ENCODE measurements at places on chromosomes 7 and 10.

DNA sequence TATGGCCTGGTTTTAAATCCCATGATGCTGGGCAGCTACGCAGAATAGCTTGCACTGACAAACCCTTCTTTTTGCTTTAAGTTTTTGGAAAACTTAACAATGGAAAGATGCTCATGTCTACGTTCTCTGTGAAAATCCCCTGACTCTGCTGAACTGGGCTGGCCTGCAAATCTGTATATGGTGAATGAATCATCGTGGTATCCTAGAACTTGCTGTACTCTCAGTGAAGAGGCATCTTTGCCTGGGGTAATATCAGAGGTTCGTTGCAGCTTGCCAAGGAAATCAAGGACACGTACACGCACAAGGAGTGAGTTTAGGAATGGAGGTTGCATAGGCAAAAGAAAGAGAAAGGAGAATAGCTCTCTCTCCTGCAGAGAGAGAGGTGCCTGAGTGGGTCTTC, 382.0 kb upstream of the ADARB2 start:
- DNase-seq, result no peak

DNA sequence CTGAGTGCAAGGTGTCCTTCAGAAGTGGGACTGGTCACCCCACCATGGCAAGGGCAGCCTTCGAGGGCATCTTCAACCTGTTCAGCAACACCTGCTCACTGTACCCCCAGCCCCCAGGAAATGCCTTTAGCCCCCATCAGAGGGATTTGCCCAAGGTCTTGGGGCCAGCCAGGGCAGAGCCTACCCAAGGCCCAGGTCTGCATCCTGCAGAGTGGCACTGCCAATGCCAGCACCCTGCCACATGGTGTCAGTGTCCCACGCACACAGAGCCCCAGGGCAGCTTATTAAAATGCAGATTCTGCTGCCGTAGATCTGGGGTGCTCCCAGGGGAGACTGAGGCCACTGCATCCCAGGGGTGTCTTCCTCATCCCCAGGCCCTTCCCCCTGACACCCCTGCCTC, 106.2 kb upstream of the KCTD7 start:
- no peak for DNase-seq

DNA sequence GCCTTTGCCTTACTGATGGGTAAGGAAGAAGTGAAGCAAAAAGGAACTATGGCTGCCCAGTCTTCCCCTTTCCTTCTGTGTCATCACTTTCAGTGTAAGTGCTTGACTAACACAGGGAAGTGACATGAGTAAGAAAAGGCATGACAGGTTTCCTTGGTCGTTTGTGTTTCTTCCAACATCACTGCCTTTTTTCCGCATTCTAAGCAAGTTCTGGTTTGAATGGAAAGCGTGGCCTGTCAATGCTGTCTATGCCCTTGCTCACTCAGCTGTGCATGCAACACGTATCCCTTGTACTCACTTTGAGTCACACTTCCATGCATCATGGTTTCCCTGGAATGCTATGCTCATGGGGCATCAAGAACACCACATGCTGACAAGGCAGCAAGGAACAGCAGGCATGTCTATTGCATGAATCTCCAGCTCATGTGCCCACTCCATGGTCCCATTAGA, 111.8 kb downstream of the OAT start:
- no peak for DNase-seq

GRCh38 chr7:33673029-33673700, 232.2 kb upstream of the BMPER start:
- DNase-seq, result no peak

DNA sequence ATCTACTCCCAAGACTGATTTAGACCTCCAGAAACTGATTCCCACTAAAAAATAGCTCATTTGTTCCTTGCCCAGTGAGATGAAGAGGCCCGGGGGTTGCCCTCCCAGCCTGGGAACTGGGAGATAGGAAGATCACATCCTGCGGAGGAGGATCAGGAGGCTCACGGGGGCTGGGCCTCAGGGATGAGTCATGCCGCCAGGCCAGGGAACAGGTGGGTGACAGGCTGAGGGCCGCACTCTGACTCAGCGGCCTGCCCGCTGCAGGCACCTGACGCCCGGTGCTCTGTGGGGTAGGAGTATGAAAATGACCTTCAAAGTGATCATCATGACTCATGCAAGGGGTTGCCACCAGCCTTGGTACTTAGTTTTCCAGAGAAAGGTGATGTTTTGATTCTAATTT, 104.5 kb upstream of the ZPBP start:
- no peak for DNase-seq

GRCh38 chr10:49179699-49180443, 8.3 kb downstream of the TMEM273 start:
- DNase-seq, result no peak

DNA sequence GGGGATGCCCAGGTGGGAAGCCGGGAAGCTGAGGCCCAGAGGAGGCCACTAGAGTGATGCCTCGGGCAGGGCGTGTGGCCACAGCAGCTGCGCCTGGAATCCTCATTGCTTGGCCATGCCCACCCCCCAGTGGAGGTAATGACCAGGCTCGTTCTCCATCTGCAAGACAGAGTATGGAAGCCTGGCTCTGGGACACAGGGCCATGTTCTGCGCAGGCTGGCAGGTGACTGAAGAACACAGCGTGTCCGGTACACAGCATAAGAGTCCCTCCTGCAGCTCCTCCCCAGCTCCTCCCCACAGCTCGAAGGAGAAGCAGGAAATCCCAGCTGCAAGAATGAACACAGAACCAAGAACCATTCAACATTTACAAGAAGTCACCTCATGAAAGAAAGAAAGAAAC, 64.8 kb downstream of the SMURF1 start:
- DNase-seq, result no peak

GRCh38 chr7:93890464-93891068, at the start of gene TFPI2:
TFPI2 (minus strand) TSS chr7:93890753; CDS start chr7:93890678, 75 bp downstream.
- peak; percentile 41 for DNase-seq

DNA sequence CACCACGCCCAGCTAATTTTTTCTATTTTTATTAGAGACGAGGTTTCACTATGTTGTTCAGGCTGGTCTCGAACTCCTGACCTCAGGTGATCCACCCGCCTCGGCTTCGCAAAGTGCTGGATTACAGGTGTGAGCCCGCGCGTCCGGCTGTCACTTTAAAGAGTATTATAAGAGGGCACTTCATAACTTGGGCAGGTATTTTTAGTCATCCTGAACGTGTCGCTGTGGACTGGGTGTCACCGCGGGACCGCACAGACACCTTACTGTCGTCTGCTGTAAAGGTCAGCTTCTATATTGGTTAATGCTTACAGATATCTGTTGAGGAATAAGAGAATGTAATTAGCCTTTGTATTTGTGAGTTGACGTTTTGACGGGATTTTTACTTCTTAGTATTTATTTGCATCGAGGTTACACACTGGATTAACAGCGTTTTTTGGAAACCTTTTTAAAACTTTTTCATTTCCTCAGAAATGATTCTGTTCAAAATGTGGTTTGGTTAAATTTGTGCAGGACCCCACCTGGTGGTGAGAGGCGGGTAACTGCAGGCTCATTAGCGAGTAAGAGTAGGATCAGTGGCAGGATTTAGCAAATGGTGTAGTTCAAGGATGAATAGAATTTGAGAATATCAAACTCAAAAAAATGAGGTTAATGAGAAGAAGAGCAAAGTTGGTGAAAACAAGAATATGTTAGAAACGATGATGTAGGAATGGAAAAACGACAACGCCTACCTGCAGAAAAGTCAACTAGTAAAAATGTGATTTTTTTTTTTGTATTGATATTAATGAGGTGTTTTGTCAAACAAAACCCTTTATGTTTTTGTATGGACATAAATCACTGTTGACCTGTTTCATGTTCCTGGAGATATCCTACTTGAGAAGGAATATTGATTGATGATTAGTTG, 3.2 kb downstream of the DNAJB6 start:
- peak; percentile 71 for DNase-seq

- no peak for DNase-seq
Measured at GRCh38 chr7:49670991-49671390, 102.4 kb upstream of the VWC2 start.

GRCh38 chr7:81503336-81503735, 266.5 kb downstream of the HGF start:
- no peak for DNase-seq

- no peak for DNase-seq
Measured at GRCh38 chr10:65628493-65629139, 1297.2 kb upstream of the LRRTM3 start.

GRCh38 chr7:101722247-101722646, 93.2 kb upstream of the MYL10 start:
- DNase-seq, result no peak

GRCh38 chr7:44639671-44640321, 33.4 kb downstream of the OGDH start:
- no peak for DNase-seq

DNA sequence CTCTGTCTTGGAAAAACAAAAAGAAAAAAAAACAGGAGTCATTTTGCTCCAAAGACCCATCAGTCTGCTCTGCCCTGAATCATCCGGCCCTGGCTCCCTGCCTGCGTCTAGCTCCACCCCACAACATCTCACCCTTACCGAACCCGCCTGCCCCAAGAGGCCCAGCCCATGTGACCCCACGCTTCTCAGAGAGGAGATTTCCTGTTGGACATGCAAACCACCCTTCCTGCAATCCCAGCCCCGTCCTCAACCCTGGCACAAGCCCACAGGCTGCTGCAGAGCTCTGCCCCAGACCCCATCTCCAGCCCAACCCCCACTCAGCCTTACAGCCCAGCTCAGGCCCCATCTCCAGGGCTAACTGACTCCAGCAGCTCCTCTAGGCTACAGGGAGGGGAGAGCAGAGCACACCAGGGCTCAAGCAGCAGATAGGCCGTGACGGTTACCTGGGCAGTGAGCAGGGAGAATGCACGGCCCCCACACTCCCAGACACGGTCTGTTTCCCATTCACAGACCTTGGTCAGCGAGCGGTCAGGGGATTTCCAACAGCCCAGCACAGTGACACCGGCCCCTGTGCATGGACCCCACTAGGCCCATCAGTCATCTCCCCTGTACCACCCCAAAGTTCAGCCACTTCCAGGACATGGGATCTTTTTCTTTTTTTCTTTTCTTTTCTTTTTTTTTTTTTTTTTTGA, 69.9 kb upstream of the GTF2I start:
- peak; percentile 90 for DNase-seq

- DNase-seq, result peak; percentile 74
Measured at GRCh38 chr7:749140-749551, 22.1 kb upstream of the PRKAR1B start.

GRCh38 chr7:140003913-140004382, 58.8 kb downstream of the PARP12 start:
- no peak for DNase-seq

DNA sequence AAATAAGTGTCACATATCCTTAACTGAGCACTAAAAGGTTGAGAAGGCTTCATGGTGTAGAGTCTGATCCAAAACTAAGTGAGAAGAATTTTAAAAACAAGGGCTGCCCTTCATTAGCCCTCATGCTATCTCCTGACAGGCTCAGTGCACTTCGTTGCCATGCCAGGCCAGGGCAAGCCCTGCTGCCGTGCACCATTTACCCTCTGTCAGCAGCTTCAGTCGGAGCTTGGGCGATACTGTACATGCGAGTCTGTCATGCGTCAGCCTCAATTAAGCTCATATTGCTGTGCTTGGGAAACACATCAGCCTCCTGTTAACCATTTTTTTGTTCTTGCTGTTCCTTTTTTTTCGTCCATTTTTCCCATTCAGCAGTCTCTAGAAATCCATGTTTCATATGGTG, 166.6 kb downstream of the VTI1A start:
- DNase-seq, result peak; percentile 50

DNA sequence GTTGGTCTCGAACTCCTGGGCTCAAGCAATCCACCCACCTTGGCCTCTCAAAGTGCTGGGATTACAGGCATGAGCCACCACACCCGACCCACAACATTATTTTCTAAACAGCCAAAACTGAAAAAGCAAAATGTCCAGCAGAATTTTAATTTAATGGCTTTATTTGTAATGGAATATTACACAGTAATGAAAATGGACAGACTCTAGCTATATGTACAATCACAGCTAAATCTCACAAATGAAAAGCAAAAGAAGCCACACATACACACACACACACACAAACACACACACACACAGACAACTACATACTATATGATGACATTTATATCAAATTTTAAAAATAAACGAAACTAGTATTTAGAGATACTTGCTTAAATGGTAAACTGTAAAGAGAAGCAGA, 18.7 kb downstream of the ARHGAP19 start:
- DNase-seq, result no peak

DNA sequence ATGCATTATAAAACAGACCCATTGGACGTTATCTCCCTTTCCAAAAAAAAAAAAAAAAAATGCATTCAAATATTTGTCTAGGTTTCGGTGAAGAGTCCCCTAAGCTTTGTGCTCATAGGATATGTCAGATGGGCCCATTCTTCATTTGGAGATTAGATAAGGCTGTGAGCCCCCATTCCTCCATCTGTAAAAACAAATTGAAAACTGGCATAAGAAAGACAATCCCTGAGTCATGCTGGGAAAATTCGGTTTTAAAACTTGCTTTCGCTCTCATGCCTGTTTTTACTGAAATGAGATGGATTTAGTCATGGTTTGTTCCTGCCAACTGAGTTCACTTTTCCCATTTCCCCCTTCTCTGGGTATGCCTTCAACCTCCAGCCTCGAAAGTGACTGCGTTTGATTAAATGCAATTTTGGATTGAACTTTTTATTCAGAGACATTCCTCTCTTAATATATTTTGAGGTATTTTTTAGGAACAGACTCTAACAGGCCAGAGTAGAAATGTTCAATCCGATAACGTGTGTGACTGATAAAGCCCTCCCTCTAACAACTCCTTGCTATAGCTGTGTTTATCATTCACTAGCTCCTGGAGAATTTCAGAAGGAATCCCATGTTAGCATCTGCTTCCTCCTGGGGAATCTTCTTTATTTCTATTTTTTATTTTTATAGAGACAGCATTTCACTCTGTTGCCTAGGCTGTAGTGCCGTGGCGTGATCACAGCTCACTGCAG, 190.9 kb upstream of the LYZL2 start:
- no peak for DNase-seq

DNA sequence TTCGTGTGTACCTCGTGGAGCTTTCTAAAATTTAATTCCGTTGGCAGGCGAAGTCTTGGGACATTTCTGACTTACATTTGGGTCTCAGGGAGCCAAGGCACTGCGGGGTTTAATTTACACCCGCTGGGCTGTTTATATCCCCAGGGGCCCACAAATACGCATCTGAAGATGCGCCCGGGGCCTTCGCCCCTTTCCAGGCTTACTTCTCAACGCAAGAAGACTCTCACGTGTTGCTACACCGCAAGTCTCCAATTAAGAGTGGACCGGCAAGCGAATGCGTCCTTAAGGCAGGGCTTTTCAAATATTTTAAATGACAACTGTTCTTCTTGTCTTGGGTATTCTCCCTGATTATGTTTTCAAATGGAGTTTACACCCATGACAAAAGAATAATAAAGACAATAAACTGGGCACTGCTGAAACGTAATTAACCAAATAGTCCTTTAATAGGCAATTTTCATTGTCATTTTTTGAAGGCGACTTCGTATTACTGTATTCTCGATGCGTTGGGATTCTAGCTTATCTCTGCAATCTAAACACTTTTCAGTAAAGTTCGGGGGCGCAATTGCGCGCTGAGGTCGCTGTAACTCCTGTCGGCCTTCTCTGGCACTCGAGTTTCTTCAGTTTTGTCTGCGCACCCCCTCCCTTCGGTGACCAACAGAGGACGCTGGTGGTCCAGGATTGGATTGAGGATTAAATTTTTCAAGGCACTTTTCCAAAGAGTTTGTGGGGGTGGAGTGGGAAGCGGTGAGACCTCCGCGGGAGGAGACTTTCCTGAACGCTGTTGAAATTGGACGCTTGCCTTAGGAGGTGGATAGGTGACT, 837 bp upstream of the IGFBP3 start:
- peak; percentile 73 for DNase-seq
